ENCODE measurements at places on chromosomes 2 and 18.

- no peak for DNase-seq
These were observed 31.5 kb upstream of the NFE2L2 start for GRCh38 chr2:177296040-177296439.

DNA sequence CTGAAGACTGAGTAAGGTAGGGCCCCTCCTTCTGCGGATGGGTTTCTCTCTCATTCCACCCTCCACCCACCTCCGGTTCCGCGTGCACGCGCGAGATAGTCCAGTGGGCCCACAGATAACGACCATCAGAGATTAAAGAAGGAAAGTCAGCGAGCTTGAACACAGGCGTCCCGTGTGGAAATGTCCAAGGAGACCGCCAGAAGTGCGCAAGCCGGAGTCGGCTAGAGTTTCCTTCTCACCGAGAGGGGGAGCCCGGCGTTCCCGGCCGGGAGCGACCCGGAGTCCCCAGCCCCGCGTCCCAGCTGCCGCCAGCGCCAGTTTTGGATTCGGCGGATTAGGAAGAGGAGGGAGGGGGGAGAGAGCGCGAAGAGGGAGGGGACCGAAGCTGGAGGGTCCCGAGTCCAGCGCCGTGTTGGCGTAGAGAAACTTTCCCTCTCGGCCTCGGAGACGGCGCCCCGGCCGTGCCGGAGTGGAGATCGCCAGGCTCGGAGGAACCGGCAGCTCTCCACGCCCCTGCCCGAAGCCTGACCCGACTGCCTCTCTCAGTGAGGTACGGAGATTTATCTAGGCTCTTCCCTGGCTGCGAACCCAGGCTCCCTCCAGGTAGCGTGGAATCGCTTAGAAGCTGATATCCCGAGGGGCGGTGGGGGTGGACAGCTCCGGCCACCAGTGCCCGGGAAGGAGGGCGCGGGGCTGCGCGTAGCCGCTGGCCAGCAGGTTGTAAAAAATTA, at the start of gene GULP1:
Gene GULP1 (plus strand): TSS at position 258 of the 731 bp plus-strand sequence. CDS start 185,829 bp downstream, outside the sequence.
- peak; percentile 71 for DNase-seq

GRCh38 chr2:182792441-182792840, 74.0 kb downstream of the FRZB start:
- DNase-seq, result no peak

DNA sequence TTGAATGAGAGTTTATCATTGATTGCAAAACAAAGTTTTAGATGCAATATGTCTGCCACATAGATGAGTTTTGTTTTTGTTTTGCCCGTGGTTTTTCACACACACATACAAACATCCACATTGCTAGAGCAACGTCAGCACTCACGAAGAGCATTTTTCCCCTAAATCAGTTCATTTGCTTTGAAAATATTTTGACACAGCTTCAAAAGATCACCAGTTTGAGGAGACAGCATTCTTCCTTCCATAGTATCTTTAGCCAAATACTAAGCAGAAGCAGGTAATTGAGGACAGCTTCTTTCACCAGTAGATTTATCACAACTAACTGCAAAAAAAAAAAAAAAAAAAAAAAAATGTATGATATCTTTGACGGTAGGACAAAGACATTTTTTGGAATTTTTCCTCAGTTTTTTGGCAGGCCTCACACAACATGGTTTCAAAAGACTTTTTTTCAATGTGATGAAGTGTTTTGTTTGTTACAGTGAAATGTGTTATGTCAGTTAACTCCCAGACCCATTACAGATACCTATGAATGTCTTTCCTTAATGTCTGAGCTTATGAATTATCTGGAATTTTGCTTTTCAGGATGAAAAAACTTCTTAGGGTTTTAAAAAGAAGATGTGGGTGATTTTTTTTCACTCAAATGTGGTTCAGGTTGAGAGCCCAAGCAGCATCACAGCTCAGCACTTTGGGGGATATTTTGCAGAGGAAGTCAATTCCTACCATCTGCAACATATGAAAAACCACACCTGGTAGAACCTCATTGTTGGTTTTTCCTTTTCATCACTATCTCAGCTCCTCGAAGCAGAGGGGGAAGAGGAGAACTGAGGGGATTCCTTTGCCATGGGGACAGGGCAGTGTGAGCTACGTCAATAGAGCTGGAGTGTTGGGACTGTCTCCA, 31.6 kb downstream of the AOX1 start:
- no peak for DNase-seq

DNA sequence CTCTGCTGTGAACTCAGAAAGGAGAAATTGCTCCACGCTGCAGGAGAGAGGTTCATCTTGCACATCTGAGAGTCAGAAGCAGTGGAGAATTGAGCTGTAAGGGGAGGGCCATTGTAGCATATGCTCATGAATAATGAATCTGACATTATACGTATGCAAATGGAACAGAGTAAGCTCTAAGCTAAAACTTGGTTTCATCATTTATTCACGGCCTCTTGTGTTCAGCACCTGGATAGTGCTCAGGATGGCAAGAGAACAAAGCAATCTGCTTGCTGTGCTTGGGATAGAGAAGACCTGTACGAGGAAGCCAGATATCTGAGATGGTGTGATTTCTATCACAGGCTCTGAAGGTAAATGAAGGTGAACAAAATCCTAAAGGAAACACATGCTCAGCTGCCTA, 87.9 kb upstream of the GCFC2 start:
- DNase-seq, result no peak

DNA sequence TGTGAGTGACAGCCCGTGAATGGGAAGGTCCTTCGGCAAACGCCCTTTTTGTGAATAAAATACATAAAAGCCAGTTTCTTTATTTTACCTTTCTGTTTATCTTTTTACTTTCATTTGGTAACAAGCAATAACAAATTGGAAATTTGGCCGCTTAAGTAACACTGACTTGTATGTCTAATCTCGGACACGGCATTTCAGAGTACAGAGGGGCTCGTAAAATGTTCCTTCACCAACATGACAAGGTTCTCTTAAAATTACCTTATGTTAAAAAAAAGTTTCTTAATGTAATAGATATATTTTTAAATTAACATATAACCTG, 558 bp upstream of the NEMP2 start:
- DNase-seq, result no peak

DNA sequence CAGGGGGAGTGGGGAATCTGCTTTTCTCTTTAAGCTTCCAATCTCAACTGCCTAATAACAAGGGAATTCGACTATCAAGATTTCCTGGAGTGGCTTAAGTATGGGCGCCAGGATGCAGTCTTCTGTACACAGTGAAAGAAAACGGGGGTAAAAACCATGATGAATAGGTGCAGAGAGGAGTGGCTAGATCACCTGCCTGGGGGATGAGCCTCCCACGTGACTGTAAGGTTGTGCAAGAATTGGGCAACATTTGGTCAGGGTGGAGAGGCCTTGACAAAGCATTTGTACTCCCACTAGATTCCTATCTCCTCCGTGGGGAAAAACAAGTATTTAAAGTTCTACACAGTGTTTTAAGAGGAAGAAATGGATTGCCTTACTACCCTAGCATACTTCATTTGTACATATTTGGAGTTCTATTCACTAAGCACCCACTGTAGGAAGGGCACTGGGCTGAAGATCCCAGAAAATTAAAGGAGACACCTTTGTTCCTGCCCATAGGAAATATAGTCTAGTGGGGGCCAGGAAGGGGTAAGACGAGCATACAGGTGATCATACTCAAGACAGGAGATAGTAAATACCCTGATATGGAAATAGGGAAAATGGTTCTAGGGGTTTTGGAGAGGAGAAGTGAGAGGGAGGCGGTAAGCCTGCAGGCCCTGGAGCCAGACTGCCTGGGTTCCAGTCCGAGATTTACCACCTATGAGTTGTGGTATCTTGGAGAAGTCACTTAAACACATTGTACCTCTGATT, 29.2 kb downstream of the EPAS1 start:
- no peak for DNase-seq

DNA sequence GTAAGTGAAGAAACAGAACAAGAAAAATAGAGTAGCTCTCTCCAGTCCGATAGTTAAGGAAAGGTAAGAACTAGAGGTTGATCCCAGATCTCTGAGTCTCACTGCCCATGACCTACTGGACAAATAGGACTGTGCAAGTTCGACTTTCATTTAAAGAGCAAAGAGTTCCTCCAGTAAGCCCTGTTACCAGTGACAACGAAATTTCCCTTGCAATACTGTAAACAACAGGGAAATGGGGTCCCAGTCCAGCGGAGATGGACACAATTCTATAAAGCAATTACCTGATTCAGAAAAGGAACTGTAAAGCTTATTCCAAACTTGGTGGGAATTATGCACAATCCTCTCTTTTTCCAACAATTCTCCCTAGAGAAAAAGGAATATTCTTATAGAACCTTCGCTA, 65.9 kb downstream of the XDH start:
- DNase-seq, result no peak

DNA sequence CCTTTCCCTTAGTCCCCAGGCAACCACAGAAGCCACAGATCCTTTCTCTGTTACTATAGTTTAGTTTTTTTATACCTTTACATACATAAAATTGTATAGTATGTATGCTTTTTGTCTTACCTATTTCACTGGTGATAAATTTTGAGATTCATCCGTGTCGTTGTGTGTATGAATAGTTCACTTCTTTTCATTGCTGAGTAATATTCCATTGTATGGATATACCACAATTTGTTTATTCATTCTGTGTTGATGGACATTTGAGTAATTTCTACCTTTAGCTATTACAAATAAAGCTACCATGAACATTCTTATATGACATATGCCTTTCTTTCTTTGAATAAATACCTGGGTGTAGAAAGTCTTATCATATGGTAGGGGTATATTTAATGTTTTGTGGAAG, 102.8 kb upstream of the CERS6 start:
- no peak for DNase-seq

DNA sequence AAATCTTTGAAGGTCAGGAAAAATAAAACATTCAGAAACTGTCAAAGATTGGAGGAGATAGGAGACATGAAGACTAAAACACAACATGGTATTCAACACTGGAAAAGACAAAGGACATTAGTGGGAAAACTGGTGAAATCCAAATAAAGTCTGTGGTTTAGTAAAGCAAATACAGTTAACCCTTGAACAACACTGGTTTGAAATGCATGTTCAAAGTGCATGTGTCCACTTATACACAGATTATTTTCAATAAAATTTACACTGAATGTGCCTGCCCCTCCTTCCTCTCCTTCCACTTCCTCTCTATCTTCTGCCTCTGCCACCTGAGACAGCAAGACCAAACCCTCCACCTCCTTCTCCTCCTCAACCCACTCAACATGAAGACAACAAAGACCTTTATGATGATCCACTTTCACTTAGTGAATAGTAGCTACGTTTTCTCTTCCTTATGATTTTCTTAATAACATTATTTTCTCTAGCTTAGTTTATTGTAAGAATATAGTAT, 14.5 kb downstream of the OLA1 start:
- DNase-seq, result no peak

GRCh38 chr2:232419245-232420072, 12.8 kb downstream of the ALPG start:
- no peak for DNase-seq

- DNase-seq, result no peak
These were observed 670.3 kb upstream of the SALL3 start for GRCh38 chr18:78309307-78309706.

DNA sequence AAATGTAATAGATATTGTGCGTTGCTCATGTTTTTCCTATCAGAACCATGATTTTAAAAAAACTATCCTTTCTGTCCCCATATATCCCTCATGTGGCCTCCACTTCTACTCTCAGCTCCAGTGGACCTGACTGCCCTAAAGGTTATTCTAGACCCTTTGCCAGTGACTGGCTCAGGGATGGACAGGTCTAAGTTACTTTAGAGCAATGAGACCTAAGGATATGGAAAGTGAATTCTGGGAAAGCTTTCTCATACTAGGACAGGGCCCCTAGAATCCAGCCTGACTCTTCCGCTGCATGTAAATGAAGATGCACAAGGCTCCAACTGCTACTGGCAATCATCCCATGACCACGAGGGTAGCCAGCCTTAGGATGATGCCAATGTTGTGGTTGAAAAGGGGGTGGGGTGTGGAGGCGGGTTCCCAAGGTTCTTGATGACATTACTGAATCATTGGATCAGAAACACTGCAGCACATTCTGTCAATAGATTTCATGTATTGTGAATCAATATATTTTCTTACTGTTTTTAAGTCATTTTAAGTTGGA, 21.3 kb downstream of the C2orf69 start:
- DNase-seq, result peak; percentile 87

DNA sequence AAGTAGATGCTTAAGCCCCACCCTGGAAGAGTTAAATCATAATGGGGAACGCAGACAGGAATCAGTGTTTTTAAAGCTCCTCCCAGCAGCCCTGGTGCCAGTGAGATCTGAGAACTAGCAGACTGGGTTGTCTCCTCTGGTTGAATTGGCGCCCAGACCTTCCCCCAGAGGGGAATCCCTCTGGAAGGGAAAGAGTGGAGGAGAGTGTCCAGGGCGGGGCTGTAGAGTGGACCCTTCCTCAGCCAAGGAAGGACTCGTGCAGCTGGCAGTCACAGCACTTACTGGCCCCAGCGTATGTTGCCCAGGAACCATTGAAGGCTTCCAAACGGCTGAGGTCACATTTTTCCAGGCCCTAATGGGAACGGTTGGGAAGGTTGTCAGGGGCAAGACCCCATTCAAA, 62.5 kb downstream of the TGOLN2 start:
- DNase-seq, result no peak

GRCh38 chr2:150392614-150393013, 94.9 kb downstream of the RND3 start:
- DNase-seq, result no peak

DNA sequence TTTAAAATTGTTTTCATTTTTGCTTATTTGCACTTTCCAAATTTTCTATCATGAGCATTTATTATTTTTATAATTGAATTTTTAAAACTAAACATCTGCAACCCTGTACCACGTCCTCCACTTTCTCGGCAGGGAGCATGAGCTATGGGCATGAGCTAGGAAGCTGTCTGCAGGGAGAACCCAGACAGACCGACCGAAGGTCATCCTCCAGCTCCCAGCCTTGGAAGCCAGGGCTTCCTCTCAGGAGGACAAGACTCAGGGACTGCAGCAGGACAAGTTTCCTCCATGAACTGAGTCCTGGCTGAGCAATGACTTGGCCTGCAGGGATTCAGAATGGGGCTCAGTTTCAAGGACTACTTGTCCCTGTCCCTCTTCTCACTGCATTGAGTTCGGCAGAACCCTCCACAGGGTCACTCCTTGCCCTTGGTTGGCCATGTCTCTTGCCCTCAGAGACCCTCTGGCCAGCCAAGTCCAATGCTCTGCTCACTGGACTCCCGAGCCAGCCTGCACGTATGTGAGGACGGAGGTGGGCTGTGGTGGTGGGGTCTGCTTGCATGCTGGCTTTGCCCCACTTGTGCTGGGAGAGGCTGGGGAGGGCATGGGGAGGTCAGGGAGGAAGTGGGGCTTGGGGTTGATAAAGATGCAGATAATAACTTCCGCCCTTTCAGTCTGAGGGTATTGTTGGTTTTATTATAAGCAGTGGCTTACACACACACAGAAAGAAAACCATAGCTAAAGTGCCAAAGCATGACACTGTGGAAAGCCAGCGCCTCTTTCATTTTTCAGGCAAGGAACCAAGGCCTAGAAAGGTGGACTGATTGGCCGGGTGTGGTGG, 6.6 kb downstream of the NMUR1 start:
- no peak for DNase-seq

DNA sequence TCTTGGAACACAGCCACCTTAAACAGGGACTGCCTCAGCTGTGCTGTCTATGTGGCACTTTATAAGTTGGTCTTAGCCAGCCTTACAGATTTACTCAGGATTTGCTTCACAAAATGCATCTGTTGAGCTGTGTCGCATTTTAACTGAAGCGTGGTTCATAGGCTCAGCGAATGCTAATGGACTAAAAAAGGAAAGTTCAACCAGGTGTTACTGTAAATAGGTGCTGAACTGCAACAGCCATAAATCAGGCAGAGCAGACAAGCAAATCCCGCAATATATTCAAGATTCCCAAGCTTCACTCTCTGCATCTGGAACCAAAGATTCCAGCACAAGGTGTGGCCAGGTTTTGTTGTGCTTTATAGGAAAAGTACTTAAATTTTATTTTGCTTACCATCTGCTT, 130.0 kb downstream of the EPHA4 start:
- no peak for DNase-seq

Measured in nucleus accumbens (tissue), 56 donors.